ENCODE measurements at places on chromosomes 1 and 21.

GRCh38 chr1:221343607-221344006 lies 398.3 kb downstream of the DUSP10 start:
- no peak for DNase-seq

DNA sequence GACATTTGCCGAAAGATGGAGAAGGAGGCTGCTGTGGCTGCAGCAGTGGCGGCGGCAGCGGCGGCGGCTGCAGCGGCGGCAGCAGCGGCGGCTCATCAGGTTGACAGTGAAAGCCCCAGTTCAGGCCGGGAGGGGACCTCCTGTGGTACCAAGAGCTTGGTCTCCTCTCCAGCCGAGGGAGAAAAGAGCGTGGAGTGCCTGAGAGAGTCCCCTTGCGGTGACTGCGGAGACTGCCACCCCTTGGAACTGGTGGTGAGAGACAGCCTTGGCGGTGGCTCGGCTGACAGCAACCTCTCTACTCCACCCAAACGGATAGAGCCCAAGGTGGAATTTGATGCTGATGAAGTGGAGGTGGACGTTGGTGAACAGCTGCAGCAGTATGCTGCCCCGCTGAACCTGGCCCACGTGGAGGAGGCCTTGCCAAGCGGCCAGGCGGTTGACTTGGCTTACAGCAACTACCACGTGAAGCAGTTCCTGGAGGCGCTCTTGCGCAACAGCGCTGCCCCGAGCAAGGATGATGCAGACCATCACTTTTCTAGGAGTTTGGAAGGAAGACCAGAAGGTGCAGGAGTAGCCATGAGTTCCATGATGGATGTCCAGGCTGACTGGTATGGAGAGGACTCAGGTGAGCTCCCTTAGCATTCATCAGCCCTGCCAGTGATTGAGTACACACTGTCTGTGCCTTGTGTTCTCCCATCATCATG lies 6.3 kb downstream of the ZBTB8B start:
- no peak for DNase-seq

DNA sequence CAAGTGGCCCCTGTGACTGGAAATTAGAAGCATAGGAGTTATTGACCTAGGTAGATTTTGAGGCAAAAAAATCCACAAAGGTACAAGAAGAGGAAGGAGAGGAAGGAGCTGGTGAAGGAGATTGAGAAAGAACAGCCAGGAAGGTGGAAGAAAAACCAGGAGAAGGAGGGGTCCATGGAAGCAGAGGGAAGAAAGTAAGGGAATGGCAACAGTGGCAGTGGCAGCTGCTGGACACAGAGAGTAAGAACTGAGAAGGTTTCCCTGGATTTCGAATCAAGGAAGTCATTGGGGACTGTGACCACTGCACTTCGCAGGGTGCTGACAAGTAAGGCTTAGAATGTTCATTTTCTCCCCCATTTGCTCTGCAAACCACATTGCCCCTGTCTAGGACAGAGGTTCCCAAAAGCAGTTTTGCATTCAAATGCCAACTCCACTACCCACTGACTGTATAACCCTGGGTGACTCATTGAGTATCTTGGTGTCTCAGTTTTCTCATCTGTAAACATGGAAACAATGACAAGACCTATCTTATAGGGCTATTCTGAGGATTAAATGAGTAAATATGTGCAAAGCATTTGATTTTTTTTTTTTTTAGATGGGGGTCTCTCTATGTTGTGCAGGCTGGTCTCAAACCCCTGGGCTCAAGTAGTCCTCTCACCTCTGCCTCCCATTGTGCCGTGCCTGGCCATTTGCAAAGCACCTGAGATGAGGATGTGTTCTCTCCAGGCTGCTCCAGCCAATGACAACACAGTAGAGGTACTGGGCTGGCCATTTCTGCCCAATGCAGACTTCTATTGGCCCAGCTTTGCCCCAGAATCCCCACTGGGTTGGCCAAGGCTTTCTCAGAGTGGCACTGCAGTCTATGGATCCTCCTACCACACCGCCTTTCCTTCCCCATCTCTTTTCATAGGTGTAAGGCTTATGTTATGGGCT lies 9.3 kb upstream of the CAPN2 start:
- peak; percentile 93 for DNase-seq

- DNase-seq, result no peak
Observed at GRCh38 chr1:46070164-46070814, 62.1 kb downstream of the PIK3R3 start.

DNA sequence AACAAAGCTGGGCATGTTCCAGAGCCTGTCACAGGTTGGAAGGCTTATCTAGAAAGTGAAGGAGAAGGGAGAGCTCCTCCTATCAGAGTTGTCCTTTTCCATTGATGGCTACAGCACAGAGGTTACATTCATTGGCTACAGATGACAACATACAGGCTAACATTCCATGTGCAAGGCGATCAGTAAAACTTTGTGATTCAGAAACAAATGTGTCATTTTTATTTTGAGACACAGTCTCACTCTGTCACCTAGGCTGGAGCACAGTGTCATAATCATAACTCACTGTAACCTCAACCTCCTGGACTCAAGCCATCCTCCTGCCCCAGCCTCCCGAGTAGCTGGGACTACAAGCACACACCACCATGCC lies 32.6 kb downstream of the TRIM67 start:
- peak; percentile 45 for DNase-seq

DNA sequence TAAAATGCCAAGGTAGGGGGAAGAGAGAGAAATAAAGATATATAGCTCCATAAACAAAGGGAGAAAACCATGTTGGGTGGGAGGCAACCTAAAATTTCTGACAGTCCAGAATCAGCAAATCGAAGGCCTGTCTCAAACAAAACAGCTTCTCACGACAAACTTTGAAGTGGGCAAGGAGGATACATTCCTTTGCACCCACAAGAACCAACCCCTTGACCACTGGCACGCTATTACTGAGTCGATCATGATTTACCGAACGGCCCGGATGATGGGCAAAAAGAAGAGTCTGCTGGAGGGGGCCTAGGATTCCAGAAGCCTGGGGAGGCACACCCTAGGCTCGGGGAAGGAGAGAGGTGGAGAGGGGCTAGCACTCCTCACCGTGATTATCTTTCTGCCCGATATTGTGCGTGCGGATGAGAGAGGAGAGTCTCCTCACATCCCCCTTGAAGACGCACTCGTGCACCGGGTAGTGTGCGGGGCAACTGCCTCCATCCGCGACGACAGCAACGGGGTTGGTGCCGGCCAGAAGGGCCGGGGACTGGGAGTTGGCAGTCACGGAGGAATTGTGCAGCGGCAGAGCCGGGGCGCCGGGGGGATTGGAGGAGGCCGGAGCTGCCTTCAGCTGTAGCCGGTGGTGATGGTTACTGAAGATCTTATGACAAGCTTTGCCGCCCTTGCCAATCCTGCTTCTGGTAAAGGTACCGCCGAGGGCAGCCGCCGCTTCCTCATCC lies 756 bp downstream of the ANKRD13C start:
- DNase-seq, result peak; percentile 64

- DNase-seq, result no peak
Observed at GRCh38 chr1:200294241-200294640, 115.6 kb downstream of the ZNF281 start.

DNA sequence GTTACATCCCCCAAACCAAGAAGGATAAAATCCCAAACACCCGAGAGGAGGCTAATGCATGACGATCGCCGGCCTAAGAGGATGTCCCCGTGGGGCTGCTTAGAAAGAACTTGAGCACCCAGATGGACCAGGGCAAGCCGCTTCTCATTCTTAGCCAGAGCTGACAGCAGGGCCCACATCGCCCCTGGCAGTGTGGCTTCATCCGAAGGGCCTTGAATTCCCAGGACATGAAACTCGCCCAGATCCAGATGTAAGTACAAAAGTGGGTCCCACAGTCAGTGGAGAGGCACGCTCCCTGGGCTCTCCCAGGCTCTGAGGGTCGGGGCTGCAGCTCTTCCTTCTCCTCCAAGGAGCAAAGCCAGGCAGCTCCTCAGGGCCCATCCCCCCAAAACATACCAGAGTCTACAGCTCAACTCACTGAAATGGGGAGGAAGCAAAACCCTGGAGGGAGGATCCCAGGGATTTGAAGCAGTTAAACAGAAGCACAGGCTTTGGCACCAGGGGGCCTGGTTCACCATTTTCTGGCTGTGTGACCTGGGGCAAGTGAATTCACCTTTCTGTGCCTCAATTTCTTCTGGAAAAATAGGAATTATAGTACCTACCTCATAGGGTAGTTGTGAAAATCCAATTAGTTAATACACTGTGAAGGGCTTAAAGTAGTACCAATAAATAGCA lies 85.6 kb downstream of the MAN1C1 start:
- DNase-seq, result no peak
